ENCODE measurements at places on chromosomes 2 and 18.
A peak's percentile ranks its signal among the peaks of the same experiment; 100 is the strongest.

- no peak for DNase-seq
Measured at GRCh38 chr2:19987936-19988335, 2.0 kb downstream of the WDR35 start.

GRCh38 chr18:42860011-42860410 is 255.5 kb downstream of the RIT2 start:
- no peak for DNase-seq

DNA sequence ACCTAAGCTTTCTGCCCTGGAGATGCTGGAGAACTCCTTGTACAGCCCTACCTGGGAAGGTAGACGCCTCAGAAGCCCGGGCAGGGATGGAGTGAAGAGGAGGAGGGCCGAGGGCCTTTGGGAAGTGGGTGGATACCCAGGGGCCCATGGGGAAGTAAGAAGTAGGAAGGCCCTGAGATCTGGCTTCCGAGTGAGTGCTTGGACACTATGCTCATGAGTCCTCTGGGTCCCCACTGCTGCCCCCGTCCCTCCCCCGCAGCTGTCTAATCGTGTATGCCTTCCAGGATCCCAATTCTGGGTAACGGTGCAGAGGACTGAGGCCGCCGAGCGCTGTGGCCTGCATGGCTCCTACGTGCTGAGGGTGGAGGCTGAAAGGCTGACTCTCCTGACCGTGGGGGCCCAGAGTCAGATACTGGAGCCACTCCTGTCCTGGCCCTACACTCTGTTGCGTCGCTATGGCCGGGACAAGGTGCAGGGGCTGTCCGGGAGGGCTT is 1.1 kb downstream of the DOK1 start:
- DNase-seq, result no peak

DNA sequence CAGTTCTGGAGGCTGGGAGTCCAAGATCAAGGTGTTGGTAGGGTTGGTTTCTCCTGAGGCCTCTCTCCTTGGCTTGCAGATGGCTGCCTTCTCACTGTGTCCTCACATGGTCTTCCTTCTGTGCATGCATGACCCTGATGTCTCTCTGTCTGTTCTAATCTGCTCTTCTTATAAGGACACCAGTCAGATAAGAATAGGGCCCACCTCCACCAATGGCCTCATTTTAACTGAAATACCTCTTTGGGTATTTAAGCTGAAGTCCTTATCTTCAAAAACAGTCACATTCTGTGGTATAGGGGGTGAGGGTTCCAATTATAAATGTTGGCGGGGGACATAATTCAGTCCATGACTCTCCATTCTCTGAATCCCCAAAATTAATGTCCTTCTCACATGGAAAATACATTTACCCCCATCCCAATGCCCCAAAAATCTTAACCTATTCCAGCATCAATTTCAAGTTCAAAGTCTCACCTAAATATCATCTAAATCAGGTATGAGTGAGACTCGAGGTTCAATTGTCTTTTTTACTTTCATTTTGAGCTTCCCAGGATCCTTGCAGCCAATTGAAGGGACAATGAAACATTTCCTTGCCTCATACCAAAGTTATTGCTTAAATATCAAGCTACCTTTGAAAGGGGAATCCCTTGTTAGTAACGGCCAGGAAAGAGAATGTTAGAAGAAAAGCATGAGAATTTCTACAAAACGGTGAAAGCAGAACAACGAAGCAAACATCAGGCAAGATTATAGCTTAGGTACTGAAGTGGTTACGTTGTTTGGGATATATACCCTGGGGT is 20.6 kb upstream of the CNOT11 start:
- DNase-seq, result no peak

DNA sequence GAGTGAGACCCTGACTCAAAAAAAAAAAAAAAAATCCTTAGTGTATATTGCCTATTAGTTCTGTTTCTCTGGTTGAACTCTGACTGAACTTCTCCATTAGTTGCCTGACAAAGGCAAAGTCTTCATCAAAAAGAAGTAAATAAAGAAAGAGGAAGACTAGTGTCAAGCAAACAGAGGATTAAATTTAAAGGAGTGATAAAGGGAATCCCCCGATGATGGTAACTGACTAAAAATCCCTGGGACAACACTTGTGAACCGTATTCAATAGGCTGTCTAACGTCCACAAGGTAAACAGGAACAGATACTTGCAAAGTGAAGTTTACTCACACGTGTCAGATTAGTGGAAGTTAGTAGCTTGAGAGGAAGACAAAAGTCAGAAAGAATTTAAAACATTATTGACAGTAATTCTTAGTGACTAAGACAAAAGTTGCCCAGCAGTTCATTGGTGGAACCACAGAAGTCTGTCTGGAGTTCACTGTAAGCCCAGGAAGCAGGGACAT is 26.2 kb upstream of the SPOPL start:
- DNase-seq, result no peak

DNA sequence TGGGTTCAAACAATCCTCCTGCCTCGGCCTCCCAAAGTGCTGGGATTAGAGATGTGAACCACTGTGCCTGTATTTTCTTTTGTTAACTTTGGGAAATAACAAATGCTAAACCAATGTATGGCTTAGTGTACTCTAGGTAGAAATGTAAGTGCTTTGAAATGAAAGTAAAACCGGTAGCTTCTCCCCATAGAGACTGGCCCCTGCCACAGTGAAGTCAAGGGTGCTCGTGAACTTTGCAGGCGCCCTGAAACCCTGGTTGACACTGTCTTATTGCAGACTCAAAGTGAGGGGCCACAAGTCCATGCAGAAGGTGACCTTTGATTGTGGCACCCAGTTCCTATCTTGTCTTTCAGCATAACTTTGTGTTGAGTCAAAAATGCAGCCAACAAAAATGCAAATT is 24.2 kb upstream of the MTCL1 start:
- DNase-seq, result no peak

DNA sequence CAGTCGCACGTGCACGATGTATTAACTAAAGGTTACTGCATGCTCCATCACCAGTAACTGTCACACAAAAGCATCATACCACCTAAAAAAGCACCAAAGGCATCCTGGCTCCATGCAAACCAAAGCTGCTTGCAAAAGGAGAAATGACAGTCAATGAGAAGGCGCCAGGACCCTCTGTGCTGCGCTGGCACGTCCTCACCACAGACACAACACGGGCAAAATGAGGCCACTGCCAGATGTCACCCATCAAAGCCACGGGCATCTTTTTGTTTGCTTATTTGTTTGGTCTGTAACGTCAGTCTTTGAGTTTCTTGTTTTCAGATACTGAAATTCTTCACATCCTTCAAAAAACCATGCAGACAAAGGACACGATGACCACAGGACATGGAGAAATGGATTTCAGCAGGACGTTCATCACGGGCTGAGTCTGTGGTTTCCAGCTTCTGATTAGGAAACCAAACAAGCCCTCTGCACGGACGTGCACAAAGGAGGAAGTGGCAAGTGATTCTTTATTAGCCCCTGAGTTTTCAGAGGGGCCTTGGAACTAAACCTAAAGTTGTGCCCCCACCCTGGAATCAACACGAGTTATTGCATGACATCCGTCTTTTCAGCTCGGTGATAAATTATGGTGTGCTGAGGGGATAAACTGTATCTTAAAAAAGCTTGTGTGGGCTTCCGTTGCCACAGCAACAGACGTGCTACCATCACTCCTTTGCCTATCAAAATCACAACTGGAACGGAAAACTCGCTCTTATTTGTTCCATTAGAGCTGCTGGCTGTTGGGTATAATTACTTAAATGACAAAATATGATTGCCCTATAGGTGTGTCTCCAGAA is 181.8 kb downstream of the EIPR1 start:
- DNase-seq, result no peak

GRCh38 chr2:100059638-100060037 is 82.8 kb downstream of the AFF3 start:
- no peak for DNase-seq

DNA sequence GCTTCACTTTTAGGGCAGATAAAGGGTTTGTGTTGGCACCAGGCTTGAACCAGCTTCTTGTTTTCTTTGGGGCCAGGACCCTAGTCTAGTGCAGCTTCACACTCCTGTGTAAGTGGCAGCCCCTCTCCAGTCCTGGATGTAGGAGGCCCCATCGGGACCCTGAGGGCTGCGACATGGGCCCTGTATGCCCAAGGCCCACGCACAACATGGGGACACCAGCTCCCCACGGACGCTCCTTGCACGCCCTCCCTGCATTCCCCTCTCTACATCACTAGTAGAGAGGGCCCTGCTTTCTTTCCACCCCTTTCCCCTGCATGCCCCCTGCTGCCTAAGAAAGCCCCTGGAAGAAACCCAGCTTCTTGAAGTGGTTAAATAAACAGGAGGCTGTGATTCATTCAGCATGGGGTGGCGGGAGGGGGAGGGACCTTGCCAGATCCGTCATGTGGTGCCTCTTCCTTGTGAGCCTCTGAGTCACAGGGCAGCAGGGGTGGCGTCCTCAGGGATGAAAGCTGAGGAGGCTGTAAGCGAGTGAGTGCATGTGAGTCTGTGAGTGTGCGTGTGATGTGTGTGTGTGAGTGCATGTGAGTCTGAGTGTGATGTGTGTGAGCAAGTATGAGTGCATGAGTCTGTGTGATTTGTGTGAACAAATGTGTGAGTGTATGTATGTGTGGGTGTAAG is 42.5 kb downstream of the COPS8 start:
- peak; percentile 43 for DNase-seq

- DNase-seq, result no peak
Measured at GRCh38 chr2:60552851-60553494, 481 bp downstream of the BCL11A start.

GRCh38 chr18:63311118-63312018 is 8.2 kb downstream of the BCL2 start:
- DNase-seq, result no peak

DNA sequence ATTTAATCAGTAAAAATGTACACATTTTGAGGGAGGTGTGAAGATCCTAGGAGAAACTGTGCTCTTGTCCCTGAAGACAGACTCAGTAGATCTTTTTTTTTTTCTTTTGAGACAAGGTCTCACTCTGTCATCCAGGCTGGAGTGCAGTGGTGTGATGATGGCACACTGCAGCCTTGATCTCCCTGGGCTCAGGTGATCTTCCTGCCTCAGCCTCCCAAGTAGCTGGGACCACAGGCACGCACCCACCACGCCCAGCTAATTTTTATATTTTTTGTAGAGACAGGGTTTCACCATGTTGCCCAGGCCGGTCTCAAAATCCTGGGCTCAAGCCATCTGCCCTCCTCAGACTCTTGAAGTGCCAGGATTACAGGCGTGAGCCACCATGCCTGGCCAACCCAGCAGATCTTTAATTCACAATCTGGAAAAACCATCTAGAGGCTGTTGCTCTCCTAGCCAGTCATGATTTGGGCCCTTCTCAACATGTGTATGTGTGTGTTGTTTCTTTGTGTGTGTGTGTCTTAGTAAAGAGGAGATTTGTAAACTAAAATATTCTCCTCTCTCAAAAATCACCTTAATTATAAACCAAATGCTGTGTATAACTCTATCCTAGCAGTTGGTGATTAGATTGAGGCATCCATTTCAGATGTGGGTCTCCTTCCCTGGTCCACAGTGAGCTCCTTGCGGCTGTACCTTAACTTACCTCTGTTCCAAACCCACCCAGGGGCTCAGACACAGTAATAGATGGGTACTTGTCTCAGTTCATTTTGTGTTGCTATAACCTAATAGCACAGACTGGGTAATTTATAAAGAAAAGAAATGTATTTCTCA is 3.9 kb upstream of the MYCN start:
- DNase-seq, result no peak

All from right renal pelvis (tissue), 4 donors.